ENCODE measurements at places on chromosomes 6 and 20. TPM values are rescaled to one million over a fixed set of nuclear protein-coding genes. Genes with fewer than 3 reads are reported as not detected.

IPCEF1 gene
- 0.93 TPM for polyA plus RNA-seq

SLC17A2 gene
- polyA plus RNA-seq = 0.11 TPM

OLIG3 gene
- polyA plus RNA-seq = not detected

CNKSR3 gene
- 23.0 TPM for polyA plus RNA-seq

RAET1E gene
- polyA plus RNA-seq = 0.63 TPM

CDC40 gene
- 18.5 TPM for polyA plus RNA-seq

PPP1R14C gene
- polyA plus RNA-seq = 40.9 TPM
